ENCODE measurements at places on chromosomes 3 and 15.
A peak's percentile ranks its signal among the peaks of the same experiment; 100 is the strongest.

DNA sequence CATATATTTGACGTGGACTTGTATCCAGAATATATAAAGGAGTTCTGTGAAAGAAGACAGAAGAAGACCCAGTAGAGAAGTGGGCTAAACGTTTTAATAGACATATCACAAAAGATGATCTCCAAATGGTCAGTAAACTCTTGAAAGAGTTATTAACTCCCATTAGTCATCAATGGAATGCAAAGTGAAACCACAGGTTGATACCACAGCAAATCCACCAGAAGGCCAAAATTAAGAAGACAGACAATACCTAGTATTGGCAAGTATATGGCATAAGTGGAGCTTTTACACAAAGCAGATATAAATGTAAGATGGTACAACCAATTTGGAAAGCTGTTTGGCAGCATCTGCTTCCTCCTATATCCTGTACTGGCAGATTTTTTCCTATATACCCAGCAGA lies 6.0 kb downstream of the SPATA16 start:
- DNase-seq = no peak

- peak; percentile 24 for DNase-seq
Observed at GRCh38 chr3:15241341-15241740, 35.3 kb downstream of the CAPN7 start.

DNA sequence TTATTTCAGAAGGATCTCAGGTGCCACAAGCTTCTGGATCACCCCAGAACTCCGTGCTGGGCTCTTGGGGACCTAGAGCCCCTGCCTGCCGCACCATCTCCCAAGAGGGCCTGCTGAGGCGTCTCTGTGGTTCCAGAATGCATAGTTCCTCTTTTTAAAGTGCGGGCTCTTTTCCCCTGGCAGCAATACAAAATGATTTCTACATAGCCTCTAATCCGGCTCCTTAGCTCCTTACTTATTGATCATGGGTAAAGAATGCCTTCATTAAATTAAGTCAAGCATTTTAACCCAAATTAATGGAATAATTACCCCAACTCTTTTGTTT lies 121.9 kb downstream of the ATP10A start:
- DNase-seq = no peak

- DNase-seq = no peak
Observed at GRCh38 chr3:14253707-14254382, 75.2 kb downstream of the LSM3 start.

GRCh38 chr15:73650416-73651126 lies 17.4 kb upstream of the NPTN start:
- DNase-seq = no peak

DNA sequence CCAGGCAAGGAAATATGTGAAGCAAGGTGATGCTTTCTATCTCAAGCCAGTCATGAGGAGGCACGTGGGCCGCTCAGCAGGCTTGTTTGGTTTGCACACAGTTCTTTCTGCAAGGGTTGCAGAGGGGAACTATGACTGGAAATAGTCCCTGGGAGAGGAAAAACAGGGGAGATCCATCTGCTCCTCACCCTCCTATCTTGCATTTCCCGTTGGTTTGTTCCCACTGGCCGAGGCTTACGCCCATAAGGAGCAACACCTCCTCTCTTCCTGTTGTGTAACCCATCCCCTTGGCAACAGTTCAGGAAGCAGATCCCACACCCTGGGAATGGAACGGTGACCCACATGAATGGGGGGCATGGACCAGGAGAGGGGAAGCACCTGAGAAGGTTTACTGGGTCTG lies 72.1 kb upstream of the MAGI1 start:
- peak; percentile 61 for DNase-seq

DNA sequence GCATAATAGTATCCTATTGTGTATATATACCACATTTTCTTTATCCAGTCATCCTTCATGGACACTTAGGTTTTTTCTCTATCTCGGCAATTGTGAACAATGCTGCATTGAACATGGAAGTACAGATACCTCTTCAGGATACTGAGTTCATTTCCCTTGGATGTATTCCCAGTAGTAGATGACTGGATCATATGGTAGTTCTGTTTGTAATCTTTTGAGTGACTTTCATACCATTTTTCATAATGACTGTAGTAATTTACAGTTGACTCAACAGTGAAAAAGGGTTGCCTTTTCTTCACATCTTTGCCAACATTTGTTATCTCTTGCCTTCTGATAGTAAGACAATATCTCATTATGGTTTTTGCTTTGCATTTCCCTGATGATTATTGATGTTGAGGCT lies 21.8 kb downstream of the MYH15 start:
- DNase-seq = no peak

DNA sequence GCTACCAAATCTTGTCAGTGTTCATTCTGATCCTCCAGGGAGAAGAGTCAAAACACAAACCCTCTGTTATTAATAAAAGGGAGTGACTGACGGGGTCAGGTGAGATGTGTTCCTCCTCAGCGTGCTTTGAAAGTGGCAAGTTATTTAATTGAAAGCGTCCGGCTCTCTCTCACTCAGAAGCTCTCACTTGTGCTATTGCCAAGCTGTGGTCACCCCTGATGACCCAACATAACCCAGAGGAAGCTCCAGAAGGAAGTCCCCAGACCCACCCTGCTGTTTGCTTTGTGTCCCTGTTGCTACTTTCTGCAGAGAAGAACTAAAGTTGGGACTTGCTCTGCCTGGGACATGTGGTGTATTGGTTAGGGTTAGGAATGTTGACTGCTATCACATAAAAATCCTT lies 235.6 kb downstream of the EDEM1 start:
- DNase-seq = no peak

- DNase-seq = no peak
Observed at GRCh38 chr3:171123915-171124314, 97.4 kb upstream of the SLC2A2 start.

DNA sequence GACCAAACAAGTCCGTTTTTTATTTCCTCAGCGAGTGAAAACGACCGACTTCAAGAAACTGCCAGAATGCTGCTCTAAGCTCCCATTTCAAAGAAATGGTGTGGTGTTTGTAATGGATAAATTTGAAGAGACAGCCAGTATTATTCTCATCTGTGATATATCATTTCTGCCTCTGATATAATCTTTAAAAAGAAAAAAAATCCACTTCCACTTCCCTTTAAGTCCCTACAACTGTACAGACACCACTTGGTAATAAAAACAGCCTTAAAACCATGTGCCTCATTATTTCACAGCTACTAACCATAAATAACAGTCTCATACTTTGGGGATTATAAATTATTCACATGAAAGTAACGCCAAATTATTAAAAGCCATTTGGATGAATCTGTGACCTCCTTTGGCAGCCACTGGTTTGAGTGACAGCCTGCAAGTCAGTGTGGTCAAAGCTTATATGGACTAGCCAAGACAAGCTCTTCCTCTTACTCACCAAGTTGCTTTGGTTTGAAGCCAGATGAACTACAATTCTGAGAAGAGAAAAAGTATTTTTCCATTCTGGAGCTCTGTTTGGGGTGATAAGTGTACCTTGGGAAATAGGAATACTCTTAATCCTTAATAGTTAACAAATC lies 168.0 kb downstream of the SHOX2 start:
- DNase-seq = no peak

GRCh38 chr3:71887256-71887655 lies 102.3 kb upstream of the PROK2 start:
- no peak for DNase-seq

DNA sequence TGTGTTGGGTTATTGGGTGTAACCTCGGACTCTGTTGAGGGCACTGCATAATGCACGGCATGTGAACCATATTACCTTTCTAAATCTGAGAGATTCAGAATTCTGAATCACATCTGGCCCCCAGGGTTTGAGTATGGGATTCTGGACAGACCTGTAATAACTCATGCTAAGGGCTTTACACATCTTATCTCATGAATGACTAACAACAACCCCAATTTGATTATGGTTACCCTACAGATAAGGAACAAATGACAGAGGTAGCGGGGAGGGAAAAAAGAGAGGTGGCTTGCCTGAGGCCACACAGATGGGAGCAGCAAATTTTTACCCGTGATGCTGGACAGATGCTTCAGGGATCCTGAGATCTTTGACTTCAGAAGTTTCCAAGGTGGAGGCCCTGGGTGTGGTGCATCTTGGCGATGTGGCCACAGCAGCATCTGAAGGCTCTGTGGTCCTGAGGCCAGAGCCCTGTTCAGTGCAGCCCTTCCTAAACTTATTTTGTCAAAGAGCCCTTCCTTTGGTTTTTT lies 43.8 kb downstream of the POMGNT2 start:
- DNase-seq = no peak

GRCh38 chr3:29898171-29898965 lies 617.5 kb downstream of the RBMS3 start:
- no peak for DNase-seq

Data from endothelial cell (in vitro differentiated cells).